Uterus (tissue), 4 donors: ENCODE measurements at places on chromosomes 3 and 15. TPM values are rescaled to one million over a fixed set of nuclear protein-coding genes. Genes with fewer than 3 reads are reported as not detected.

DNA sequence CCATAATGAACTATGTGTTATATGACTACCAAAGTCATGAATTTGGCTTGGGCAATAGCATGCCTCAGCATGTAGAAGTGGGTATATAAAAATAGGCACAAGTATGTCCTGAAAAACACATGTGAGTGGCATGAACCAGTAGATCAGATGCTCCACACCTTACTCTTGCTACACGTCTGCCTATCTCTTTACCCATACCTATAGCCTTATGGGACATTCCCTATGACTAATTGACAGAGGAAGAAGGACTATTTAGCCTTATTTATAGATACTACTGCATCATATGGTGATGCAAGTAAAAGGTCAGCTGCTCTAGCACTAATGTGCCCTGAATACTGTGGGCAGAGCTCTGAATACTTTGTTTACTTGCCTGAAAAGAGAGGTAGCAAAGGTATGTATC, 81.0 kb upstream of the ZPLD1 start:
- no peaks in the 10 kb centered on the region for H3K36me3 ChIP-seq
- DNase-seq = no peak
- no peak overlapping the region for H3K27ac ChIP-seq
- H3K4me3 ChIP-seq = no peak overlapping the region

DNA sequence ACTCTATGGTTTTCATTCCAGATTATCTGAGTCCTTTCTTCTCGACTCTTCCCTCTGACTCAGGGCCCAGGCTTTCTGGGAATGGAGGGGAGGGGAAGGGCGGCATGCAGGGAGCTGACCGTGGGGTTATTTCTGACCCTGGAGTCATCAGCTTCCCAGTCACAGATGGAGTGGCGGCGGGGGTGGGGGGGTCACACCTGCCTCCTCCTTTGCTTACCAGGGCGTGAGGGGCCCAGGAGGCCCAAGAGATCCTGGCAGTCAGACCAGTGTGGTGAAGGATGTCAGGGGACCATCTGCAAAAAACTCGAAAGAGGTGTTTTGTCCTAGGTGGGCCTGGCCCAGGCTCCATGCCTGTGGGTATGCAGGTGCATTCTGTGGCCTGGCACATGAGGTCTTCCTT, 996 bp upstream of the XIRP1 start:
- no peak for DNase-seq
- H3K36me3 ChIP-seq = no peaks in the 10 kb centered on the region
- no peaks in the 10 kb centered on the region for H3K27me3 ChIP-seq
- no peak overlapping the region for H3K27ac ChIP-seq

DNA sequence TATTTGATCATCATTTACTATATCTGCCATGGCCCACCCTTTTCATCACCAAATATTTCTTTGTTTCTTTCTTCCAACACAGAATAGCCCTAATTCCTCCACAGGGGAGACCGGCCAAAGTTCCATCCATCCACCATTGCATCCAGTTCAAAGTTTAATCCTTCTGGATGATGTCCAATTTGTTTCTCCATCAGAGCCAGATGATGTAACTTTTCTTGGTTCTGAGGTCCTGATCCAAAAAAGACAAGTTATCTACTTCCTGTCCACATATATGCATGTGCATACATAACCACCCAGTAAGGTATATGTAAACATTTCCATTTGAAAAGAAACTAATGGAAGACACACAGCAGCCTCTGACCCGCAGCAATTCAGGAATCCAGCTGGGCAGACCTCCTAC, 237.3 kb downstream of the SHOX2 start:
- H3K36me3 ChIP-seq = no peaks in the 10 kb centered on the region
- H3K27ac ChIP-seq = peak overlapping the region; percentile 23
- no peak overlapping the region for H3K4me3 ChIP-seq
- H3K27me3 ChIP-seq = no peaks in the 10 kb centered on the region
- no peak for DNase-seq

DNA sequence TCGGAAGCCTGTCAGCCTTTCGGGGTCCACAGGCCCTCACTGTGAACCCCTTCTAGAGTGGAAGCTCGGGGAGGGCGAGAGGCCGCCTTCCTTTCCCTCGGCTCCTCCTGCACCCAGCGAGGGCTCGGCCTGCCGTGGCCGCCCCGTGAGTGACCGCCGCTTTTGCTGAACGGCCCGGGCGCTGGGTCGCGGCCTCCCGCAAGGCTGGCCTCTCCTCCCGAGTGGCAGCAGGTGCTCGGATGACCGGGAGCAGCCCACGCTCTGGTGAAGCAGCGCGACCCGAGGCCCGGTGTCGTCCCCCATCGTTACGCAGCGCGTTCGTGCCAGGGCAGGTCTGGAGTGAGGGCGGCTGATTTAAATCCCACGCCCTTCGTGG, 53.8 kb downstream of the LRRK1 start:
- H3K27me3 ChIP-seq = no peaks in the 10 kb centered on the region
- no peak overlapping the region for H3K27ac ChIP-seq
- H3K36me3 ChIP-seq = no peaks in the 10 kb centered on the region
- DNase-seq = no peak
- H3K4me1 ChIP-seq = no peaks in the 10 kb centered on the region
- H3K4me3 ChIP-seq = no peak overlapping the region

DNA sequence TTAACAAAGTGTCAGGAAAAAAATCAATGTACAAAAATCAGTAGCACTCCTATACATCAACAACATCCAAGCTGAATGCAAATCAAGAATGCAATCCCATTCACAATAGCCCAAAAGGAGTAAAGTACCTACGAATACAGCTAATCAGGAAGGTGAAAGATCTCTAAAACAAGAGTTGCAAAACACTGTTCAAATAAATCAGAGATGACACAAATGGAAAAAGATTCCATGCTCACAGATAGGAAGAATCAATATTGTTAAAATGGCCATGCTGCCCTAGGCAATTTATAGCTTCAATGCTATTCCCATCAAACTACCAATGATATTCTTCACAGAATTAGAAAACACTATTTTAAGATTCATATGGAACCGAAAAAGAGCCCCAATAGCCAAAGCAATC, 223.7 kb upstream of the CD96 start:
- no peaks in the 10 kb centered on the region for H3K36me3 ChIP-seq
- no peaks in the 10 kb centered on the region for H3K27me3 ChIP-seq
- no peak overlapping the region for H3K4me3 ChIP-seq
- no peaks in the 10 kb centered on the region for H3K4me1 ChIP-seq
- DNase-seq = no peak

GRCh38 chr3:107989661-107990060, 101.2 kb downstream of the CD47 start:
- no peaks in the 10 kb centered on the region for H3K27me3 ChIP-seq
- DNase-seq = no peak
- no peak overlapping the region for H3K27ac ChIP-seq
- no peaks in the 10 kb centered on the region for H3K4me1 ChIP-seq
- H3K4me3 ChIP-seq = no peak overlapping the region

GRCh38 chr15:64979252-64979710, 10.4 kb downstream of the SPG21 start:
- H3K27me3 ChIP-seq = no peaks in the 10 kb centered on the region
- no peaks in the 10 kb centered on the region for H3K36me3 ChIP-seq
- DNase-seq = no peak
- H3K27ac ChIP-seq = no peak overlapping the region
- H3K4me1 ChIP-seq = no peaks in the 10 kb centered on the region

DNA sequence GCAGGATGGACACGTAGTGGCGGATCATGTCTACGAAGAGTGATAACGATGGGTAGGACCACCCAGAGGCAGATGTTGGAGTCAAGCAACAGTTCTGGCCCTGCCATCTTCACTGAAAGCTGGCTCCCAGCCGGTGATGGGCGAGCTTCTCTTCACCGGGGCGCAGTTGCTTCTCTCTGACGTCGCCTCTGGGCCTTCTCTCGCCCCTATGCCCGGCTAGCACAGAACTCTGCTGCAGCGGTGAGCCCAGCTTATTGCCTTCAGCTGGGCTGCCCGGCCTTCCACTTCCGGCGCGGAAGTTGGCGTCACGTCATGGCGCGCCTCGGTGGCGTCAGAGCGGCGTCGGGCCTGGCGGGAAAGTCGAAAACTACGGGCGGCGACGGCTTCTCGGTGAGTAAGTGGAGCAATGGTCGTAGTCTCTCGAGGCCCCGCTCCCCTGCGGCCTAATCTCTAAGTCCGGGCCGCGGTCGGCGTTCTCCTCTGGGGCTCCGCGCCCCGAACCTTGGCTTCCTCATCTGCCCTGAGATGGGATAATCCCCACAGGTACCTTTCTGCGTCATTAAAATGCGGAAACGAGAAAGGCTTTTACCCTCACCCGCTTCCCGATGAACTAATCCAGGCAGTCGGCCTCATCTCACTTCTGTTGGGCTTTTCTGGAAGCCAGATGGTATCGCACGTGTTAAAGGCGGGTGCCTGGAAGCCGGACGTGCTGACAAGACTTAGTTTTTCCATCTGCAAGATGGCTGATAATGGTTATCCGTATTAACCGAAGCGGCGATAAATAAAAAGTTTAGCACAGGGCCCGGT, at the start of gene FANCD2:
Gene FANCD2 (plus strand): TSS at position 354 of the 807 bp plus-strand sequence. CDS start 2,221 bp downstream, outside the sequence.
- no peaks in the 10 kb centered on the region for H3K27me3 ChIP-seq
- no peaks in the 10 kb centered on the region for H3K36me3 ChIP-seq
- peak; percentile 82 for DNase-seq
- no peaks in the 10 kb centered on the region for H3K4me1 ChIP-seq
- peak within 1 kb of the TSS; percentile 68 for H3K27ac ChIP-seq

DNA sequence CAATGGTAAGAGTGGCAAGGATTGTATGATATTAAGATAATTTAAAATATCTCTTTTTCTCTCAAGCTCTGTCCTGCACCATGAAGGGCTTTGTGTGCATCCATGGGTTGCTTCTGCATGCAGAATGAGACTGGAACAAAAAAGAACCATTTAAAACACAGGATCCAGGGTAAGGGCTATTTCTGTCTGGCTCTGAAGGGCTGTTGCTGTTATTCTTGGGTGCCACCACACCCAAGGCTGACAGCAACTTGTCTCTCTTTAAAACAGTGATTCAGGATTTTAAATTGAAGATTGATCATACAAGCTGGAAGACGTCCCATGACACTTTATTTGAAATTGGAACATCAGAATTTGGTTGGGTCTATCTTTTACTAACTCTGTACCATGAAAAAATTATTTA, 268.8 kb upstream of the CNTN3 start:
- no peak overlapping the region for H3K27ac ChIP-seq
- H3K4me1 ChIP-seq = no peaks in the 10 kb centered on the region
- no peaks in the 10 kb centered on the region for H3K27me3 ChIP-seq
- no peaks in the 10 kb centered on the region for H3K36me3 ChIP-seq

- H3K27ac ChIP-seq = no peak overlapping the region
- no peak for DNase-seq
- H3K4me1 ChIP-seq = no peaks in the 10 kb centered on the region
- H3K36me3 ChIP-seq = no peaks in the 10 kb centered on the region
- no peak overlapping the region for H3K4me3 ChIP-seq
These were observed 3.9 kb downstream of the ITIH3 start for GRCh38 chr3:52798376-52798977.

DNA sequence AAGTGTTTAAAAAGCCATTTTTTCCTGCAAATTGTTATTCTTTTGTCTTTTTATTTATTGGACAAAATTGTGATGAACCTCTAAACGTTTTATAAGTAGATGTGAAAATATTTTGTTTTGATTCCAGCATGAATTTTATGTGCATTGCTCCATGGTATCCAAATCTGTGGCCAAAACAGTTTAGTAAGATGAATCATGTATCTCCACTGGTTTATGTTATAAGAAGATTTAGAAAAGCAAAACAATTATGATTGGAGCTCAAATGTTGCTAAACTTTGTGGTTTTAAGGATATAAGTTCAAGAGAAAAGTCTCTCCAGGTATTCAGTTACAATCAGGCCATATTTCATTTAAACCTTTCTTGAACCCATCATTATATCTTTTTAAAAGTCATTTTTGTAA, 80.9 kb downstream of the NECTIN3 start:
- H3K36me3 ChIP-seq = no peaks in the 10 kb centered on the region
- H3K27ac ChIP-seq = no peak overlapping the region
- no peak overlapping the region for H3K4me3 ChIP-seq
- H3K27me3 ChIP-seq = no peaks in the 10 kb centered on the region

DNA sequence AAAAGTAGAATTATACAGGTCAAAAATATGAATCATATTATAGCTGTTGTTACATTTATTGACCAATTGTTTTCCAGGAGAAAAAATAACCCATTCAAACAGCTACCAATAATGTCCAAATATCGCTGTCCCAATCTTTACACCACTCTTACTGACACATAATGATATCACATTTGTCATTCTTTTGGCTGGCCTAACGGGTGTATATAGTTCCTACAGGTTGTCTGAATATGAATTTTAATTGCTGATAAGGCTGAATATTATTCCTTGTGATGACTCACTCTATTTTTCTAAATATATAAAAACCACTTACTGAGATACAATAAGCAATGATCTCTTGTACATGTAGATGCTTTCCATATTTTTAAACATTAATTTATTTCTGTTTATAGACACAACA, 76.4 kb downstream of the FSIP1 start:
- DNase-seq = no peak
- no peaks in the 10 kb centered on the region for H3K4me1 ChIP-seq
- no peak overlapping the region for H3K4me3 ChIP-seq
- no peak overlapping the region for H3K27ac ChIP-seq

DNA sequence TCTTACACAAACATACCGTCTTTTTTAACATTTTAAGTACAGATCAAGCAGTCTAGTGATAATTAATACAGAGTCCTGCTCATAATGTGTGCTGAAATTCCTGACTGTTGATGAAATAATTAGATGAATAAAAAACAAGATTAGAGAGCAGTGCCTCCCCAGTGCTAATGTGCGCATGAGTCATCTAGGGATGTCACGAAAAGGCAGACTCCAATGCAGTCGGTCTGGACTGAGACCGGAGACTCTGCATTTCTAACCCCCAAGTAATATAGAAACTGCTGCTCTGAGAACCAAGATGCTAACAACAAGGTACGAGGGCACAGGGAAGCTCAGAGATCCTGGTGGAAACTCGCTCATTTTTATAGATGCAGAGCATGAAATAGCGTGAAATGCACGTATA, 61.4 kb downstream of the COL8A1 start:
- H3K27me3 ChIP-seq = no peaks in the 10 kb centered on the region
- no peak overlapping the region for H3K4me3 ChIP-seq
- H3K4me1 ChIP-seq = no peaks in the 10 kb centered on the region
- no peak for DNase-seq

GRCh38 chr15:37135225-37135624, 34.9 kb upstream of the MEIS2 start:
- H3K4me3 ChIP-seq = no peak overlapping the region
- no peaks in the 10 kb centered on the region for H3K36me3 ChIP-seq
- no peak for DNase-seq
- no peaks in the 10 kb centered on the region for H3K4me1 ChIP-seq

CAMKV gene
- not detected for total RNA-seq

A4GNT gene
- not detected for total RNA-seq

ARPP21 gene
- total RNA-seq = 1.2 TPM

LYZL4 gene
- total RNA-seq = not detected

ALDH1L1 gene
- 2.1 TPM for total RNA-seq

GPR15 gene
- total RNA-seq = not detected

DPPA2 gene
- total RNA-seq = not detected

SGO1 gene
- total RNA-seq = 7.2 TPM

CPN2 gene
- total RNA-seq = not detected

TRPM1 gene
- not detected for total RNA-seq

ARIH1 gene
- 215 TPM for total RNA-seq

MESP1 gene
- total RNA-seq = 1.0 TPM

METTL6 gene
- total RNA-seq = 27.4 TPM

NISCH gene
- 157 TPM for total RNA-seq

MITF gene
- 18.2 TPM for total RNA-seq

ARHGEF26 gene
- 13.5 TPM for total RNA-seq
